Osteoblast (primary cell): ENCODE measurements at places on chromosomes 12 and 14. TPM values are rescaled to one million over a fixed set of nuclear protein-coding genes. Genes with fewer than 3 reads are reported as not detected.

Gene NINJ2
- total RNA-seq = 2.9 and 5.8 TPM in 2 replicates

Gene MAGOHB
- total RNA-seq = 16.3 and 18.0 TPM in 2 replicates

Gene SYT10
- total RNA-seq = not detected in 2 replicates

Gene MDM2
- total RNA-seq = 189 and 225 TPM in 2 replicates

Gene C12orf60
- total RNA-seq = 0.59 and 0.72 TPM in 2 replicates

Gene SUDS3
- total RNA-seq = 25.9 and 29.7 TPM in 2 replicates

Gene KRT71
- not detected in 2 replicates for total RNA-seq
